Nephron progenitor cell (in vitro differentiated cells): ENCODE measurements at places on chromosomes 7 and 10.
A peak's percentile ranks its signal among the peaks of the same experiment; 100 is the strongest.

- no peak for DNase-seq
Observed at GRCh38 chr10:49691588-49691987, 12.1 kb downstream of the C10orf53 start.

- peak; percentile 29 for DNase-seq
Observed at GRCh38 chr10:91034494-91035159, 113.7 kb upstream of the ANKRD1 start.

DNA sequence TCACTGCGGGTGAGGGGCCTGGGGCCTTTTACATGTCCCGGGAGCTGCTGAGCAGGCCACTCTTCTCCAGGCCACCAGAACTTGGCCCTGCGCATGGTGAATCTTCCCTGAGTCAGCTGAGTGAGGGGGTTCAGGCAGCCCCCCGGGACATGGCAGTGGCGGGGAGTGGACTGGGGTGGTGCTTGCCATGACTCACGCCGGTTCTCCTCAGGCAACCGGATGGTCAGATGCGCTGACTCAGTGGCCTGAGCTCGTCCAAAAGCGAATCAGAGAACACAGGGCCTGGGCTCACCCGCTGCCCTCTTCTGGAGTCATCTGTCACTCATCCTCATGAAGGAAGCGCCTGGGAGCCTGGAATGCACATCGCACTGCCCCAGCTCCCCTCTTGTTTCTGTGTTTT, 33.5 kb downstream of the HTRA1 start:
- no peak for DNase-seq

GRCh38 chr7:112366886-112367285, 83.4 kb upstream of the IFRD1 start:
- no peak for DNase-seq

DNA sequence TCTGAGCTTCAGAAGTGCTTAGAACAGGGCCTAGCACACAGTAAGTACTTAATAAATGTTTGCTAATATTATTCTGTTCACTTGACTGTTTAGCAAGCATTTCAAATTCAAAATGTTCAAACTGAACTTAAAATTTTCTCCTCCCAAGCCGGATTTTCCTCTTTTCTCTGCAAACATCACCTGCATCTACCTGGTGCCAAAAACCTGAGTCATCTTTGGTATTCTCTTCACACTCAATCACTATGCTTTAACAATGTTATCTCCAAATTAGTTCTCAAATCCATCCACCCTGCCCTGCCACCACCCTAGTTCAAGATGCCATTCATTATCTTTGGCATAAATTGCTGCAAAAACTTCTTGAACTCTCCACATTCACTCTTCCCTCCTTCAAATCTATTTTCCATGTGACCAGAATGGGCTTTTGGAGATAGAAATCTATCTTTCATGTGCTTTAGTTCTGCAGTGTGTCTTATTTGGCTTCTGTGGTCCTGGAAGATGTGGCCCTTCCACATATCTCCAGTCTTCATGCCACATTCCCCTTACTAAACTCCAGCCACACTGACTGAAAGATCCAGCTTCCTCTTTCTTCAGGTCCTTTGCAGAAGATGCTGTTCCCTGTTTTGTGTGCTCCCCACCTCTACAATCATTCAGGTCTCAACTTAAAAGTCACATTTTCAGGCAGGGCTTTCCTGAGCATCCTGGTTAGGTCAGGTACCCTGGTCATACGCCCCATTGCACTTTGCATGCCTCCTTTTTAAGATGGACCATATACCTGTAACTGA, 2.0 kb downstream of the GGCT start:
- DNase-seq: no peak

- no peak for DNase-seq
Observed at GRCh38 chr10:1116696-1117280, 60.6 kb downstream of the WDR37 start.

DNA sequence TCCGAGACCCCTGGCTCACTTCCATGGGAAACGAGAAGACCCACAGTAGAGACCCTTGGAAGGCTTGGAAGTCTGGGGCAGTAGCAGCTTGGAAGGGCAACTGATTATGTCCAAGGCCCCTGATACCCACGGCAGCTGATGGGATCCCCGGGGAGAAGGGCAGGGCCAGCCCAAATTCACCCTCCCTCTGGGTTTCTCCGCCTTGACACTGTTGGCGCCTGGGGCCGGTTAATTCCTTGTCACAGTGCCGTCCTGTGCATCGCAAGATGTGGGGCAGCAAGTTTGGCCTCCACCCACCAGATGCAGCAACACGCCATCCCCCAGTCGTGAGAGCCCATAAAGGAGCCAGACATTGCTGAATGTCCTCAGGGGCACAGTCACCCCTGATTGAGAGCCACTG, 89.2 kb downstream of the RGS10 start:
- no peak for DNase-seq

DNA sequence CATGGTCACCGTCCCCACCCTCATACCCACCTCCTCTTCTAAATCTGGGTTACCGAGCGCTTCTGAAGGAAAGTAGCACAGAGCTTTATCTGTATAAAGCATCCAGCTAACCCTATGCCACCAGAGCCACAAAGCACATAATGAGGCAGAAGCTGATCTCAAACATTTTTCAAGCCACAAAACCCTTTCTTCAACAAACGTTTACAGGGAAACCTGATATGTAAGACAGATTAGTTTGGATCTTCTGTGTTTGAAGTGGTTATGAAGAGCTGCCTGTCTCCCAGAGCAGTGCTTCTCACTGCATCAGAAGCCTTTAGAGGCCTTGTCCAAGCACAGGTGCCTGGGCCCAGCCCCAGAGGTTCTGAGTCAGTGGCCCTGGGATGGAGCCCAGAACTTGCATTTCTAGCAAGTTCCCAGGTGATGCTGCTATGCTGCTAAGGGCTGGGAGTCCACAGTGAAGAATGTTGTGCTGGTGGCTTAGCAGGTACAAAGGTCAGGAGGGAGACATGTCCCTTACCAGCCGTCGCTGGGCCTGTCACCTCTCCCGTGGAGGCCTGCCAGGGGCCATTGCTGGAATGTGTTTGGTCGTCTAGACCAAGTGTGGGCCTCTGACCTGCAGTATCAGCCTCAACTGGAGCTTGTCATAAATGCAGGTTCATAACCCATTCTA, 90.4 kb downstream of the TAF3 start:
- no peak for DNase-seq

DNA sequence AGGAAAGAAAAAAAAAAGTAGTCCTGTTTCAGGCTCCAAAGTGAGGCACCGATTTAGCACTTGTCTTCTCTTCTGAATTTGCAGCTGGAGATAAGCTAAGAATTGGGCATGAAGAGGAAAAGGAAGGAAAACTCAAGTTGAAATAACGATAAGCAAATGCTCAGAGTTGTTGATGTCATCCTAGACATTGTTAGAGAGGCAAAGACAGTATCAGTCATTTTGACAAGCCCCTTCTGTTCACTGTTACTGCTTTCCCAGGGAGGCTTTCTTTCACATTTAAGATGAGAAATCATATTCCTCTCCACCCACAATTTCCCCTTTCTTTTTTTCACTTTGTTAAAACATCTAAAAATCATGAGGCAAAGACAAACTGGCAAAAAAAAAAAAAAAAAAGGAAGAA, 41.8 kb downstream of the SORCS1 start:
- DNase-seq: no peak

DNA sequence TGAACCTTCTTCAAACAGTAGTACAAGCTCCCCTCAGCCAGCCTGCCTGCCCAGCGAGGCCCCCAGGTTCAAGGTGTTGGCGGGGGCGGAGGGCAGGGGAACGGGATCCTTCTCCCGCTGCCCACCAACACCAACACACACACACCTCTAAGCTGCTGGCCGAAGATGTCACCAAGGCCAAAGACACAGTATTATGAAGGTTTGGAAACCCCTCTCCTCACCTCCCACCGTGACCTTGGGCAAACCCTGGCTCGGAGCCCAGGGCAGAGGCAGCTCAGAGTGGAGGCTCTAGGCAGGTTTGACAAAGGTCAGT, 49.4 kb upstream of the GTF2IRD1 start:
- no peak for DNase-seq

- DNase-seq: no peak
Observed at GRCh38 chr7:55165176-55165861, 146.5 kb downstream of the EGFR start.

DNA sequence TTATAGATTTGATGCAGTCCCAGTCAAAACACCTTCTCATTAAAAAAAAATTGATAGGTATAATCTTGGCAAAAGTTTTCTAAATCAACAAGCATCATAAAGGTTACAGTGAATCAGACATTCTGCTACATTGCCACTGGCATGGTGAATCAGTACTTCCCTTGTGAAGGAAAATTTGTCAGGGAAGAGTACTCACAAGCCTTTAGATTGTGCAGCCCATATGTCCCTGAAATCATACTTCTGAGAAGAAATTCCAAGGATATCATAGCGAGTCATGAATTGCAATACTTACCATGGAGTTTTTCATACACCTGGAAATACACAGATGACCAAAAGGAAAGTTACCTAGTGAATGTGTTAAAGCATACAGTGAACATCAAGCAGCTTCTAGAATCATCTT, 17.2 kb downstream of the VSTM2A start:
- DNase-seq: no peak

- no peak for DNase-seq
Observed at GRCh38 chr10:114962441-114962840, 24.4 kb downstream of the TRUB1 start.

DNA sequence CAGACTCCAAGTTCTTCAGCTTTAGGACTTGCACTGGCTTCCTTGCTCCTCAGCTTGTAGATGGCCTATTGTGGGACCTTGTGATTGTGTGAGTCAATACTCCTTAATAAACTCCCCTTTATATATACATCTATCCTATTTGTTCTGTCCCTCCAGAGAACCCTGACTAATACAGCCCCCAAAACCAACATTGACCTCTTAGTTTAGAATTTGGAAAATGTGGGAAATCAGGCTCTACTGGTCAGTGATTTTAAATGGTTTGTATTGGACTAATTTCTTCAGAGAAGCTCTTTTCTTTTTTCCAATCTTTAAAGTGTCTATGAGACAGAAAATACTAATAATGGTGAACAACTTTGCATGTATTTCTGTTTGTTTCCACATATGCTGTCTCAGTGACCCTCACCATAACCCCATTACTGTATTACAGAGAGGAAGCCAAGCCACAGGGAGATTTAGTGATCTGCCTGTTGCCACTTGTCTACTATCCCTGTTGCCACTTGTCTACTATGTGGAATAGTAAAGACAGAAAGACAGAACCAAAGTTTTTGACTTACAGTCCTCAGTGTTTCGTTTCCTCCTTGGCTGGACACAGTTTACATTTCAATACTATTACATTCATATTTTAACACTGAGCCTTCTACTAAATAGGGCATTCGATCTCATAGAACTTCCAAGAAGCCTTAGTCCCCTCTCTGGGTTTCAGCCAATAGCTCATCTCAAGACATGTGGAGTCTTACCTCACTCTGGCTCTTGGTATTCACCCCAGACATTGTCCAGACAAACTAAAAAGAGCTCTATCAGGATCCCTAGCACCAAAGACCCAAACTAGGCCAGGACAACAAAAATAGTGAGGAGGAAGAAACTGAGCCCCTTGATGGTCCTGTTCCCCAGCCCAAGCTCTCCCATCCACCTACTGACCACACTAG, 121.0 kb downstream of the AKR1D1 start:
- no peak for DNase-seq

DNA sequence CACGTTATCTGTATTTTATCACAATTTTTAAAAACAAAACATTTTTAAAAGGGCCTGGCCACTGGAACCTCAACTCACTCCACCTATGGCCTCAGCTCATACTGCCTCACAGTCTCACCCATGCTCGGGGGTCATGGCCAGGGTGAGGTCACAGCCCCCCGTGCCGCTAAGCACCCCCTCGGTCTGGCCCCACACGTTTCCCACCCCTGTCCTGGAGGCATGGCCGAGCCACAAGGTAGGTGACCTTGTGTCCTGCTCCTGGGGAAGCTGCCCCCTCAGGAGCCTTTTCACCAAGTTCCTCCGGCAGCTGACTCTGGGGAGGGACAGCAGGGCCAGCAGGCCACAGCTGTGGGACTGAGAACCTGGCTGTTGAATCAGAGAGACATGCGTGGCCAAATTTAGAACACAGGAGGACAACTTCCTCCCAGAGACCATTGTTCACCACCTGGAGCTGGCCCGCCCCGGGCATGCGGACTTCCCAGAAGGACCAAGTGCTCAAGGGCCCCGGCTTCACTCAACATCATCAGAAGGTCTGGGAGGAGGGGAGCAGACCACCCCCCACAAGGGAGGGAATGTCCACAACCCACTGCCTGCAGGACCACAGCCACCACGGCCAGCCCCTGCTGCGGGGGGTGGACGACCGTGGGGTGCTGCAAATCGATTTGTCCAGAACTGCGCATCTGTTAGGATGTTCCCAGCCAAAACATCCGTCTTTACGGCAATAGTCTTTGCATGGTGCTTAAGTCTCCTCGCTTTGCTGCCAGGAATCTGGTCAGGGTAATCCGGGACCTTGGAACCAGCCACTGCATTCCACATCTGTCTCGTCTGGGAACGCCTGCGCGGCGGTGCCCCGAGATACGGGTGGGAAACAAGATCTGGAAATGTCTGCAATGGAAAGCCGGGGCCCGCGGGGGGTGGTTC, 48.6 kb upstream of the PDGFA start:
- DNase-seq: no peak

DNA sequence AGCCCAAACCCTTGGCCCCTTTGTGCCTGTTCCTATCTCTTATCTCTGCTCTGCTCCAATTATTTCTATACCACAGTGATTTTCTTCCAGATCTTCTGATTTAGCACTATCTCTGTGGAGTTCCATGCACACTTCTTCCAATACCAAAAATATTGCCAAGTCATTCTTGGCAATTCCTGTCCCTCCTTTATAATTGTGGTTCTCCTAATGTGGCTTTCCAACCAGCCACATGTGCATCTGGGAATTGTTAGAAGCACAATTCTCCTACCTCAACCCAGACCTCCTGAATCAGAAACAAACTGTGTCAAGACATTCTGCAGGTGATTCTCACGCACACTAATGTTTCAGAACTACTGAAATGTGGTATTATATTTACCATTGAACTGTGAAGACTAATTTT, 447.8 kb upstream of the IGFBP3 start:
- no peak for DNase-seq

GRCh38 chr10:77970869-77971803, 44.6 kb upstream of the DLG5 start:
- no peak for DNase-seq

DNA sequence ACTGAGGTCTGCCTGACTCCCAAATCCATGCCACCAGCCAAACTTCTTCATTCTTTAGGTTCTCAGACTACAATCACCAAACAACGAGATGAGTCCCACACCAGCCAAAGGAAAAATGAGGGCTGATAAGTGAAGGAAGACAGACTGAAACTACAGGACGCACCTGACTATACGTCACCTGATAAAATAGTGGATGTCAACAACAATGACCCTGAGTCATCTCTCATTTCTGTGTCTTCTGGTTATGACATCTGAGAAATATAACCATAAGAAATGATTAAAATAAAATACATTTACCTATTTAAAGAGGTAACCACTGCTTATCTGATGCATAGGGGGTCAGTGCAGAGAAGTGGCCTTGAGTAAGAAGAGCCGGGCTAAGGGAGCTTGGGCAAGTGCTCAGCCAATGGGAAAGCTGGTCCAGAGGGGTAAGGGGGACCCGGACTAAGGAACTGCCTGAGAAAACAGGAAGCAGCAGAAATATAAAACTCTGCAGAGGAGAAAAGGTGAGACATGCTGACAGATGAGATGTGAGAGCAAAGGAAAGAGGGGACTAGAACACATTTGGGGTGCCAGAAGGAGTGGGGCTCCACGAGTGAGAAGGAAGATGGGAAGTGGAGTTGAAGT, 51.8 kb downstream of the HIPK2 start:
- no peak for DNase-seq
